Foreskin keratinocyte (primary cell): ENCODE measurements at places on chromosomes 12 and 14.

GRCh38 chr12:23704992-23705943 lies 244.2 kb downstream of the SOX5 start:
- DNase-seq, result no peak

DNA sequence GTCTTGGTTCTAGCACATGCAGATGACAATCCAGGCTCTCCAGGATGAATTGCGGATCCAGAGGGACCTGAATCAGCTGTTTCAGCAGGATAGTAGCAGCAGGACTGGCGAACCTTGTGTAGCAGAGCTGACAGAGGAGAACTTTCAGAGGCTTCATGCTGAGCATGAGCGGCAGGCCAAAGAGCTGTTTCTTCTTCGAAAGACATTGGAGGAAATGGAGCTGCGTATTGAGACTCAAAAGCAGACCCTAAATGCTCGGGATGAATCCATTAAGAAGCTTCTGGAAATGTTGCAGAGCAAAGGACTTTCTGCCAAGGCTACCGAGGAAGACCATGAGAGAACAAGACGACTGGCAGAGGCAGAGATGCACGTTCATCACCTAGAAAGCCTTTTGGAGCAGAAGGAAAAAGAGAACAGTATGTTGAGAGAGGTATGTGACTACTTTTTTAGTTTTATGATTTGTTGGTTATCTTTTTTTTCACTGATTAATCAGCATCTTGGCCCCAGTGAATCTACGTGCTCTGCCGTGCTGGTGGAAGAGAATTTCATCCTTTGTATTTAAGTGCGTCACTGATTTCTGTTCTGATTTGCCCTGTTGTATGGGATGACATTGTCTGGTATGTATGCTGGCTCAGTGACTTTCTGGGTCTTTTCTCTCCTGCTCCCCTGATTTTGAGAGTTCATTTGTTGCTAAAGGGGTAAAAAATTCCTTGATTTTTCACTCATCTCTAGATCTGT lies 92.3 kb downstream of the ERC1 start:
- no peak for DNase-seq

GRCh38 chr14:78164226-78164853 lies 5.8 kb upstream of the NRXN3 start:
- no peak for DNase-seq

GRCh38 chr12:110819646-110820045 lies 27.1 kb upstream of the CCDC63 start:
- DNase-seq, result no peak

- no peak for DNase-seq
Observed at GRCh38 chr12:5036031-5036430, 7.6 kb upstream of the KCNA5 start.

DNA sequence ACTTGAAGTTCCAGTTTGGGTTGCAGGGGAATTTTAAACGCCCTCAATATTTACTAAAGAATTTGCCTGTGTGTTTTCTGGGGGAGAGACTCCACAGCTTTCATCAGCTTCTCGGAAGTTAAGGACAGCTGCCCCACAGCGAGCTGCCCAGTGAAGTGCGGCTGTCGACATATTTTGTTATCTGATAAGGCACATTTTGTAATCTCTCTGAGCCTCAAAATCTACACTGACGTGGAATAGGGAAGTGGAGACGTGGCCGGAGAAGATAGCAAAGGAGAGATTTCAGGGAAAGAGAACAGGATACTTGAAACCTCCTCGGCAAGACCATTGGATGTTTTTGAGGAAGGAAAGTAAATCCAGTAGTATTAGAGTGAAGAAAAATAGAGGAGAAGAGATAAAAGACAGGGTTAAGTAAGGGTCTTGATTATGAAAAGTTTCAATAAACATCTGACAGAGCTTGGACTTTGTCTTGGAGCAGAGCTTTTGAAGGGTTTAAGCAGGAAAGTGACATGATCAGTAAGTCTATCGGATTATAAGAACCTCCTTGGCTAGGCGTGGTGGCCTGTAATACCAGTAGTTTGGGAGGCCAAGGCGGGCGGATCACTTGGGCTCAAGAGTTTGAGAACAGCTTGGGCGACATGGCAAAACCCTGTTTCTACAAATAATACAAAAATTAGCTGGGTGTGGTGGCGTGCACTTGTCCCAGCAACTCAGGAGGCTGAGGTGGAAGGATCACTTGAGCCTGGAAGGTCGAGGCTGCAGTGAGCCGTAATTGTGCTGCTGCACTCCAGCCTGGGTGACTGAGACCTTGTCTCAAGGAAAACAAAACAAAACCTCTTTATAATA lies 1.1 kb downstream of the POLR3B start:
- no peak for DNase-seq

DNA sequence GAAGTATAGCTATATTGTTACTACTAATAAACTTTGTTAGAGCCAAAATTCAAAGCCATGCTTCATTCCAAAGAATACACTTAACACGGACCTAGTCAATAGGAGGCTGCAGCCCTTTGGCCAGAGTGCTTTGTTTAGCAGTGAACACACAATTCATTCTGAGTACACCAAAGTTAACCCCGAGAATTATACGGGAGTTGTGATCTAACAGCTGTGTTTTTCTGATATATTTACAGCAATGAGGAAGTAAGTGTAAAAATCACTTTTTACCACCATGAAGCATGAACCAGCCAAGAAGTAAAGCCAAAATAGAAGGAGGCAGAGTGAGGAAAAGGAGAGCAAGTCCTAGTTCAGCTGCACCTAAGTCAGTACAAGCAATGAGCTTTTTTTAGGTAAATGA lies 156.8 kb upstream of the PDE3A start:
- no peak for DNase-seq

DNA sequence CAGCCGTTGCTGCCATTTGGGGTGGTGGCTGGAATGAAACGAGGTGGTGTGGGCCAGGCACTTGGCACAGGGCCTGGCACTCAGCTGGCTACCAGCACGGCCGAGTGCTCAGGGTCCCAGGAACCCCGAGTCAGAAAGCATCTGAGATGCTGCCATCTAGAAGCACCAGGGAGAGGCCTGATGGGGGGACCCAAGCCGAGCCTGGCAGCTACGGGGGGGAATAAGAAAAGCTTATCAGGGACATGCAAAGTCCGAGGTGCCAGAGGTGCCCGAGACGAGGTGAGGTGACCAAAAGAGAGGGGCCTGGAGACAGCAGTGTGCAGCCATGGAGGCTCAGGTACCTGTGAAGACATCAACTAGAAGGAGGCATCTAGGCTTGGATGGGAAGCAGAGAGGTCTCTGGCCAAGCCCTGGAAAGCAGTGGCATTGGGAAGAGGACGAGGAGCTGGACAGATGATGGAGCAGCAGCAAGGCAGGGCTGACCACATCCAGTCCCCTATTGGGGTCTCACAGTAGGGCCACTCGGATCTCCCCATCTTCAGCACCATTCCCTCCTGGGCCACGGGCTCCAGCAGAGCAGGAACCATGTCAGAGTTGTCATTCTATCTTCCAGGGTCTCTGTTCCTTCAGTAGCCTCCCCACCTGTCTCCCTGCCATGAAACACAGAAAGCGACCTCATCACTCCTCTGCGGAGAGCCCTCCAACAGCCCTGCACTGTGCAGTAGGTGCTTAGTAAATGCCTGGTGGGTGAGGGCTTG lies 59.3 kb upstream of the DIO3 start:
- DNase-seq, result no peak

- DNase-seq, result no peak
Observed at GRCh38 chr14:95523815-95524448, 7.5 kb upstream of the SYNE3 start.

DNA sequence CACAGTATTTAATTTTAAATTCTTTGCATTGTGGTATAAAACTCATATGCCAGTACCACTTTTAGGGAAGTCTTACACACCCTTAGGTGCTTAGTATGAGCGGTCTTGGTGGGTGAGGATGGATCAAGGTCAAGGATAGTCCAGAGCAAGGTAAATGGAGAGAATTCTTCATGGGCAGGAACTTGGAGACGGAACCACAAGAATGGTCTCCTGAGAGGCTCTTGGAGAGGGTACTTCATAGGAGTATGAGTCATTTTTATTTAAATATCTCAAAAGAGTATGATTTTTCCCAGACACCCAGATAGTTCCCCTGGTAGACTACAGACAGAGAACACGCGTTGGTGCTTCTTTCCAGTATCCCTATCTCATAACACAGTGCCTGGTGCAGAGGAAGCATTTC lies 21.9 kb downstream of the HSPB8 start:
- no peak for DNase-seq

DNA sequence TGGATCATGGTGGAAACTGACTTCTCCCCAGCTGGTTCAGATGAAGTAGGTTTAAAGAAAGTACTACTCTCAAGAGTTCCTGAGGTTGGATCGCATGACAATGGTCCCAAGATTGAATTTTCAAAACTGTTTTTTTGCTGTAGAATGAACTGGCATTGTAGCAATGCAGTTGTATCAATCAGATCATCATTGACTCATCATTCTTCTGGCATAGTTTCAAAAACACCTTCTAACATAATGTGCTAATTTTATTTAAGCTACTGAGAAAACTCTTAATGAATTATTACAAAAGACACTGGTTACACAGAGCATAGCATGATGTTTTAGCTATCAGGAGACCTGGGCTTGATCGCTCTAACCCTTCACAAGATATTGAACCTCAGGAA lies 384.5 kb upstream of the DCN start:
- no peak for DNase-seq

DNA sequence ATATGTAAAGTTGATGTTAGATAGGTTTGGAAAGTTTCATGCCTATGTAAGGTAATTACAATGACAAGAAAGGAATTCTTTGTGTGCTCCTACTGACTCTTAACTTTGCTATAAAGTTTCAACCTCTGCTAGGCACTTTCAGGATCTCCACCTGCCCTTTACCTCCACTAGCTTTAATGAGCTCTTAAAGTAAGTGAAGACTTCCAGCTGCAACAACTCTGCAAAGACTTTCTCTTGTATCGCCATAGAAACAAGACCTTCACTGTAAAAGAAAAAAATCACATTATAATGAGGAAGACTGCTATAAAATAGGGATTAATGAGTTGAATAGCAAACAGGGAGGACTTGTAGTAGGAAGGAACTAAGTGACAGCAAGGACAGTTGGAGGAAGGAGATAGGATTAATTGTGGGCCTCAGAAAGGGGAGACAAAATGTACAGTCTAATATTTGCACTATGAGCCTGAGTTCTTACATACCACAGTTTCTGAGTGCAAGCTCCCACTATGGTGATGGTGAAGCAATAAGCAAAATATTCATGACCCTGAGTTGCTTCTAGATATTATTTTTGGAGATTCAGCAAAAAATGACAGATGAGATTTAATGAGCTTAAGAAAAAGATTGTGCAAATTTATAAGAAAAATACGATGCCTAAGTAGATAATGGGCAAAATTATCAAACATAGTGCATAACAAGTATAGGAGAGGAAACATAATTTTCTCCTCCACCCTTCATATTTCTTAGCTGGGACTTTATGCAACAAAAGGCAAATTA lies 66.7 kb downstream of the DHRS2 start:
- DNase-seq, result no peak

DNA sequence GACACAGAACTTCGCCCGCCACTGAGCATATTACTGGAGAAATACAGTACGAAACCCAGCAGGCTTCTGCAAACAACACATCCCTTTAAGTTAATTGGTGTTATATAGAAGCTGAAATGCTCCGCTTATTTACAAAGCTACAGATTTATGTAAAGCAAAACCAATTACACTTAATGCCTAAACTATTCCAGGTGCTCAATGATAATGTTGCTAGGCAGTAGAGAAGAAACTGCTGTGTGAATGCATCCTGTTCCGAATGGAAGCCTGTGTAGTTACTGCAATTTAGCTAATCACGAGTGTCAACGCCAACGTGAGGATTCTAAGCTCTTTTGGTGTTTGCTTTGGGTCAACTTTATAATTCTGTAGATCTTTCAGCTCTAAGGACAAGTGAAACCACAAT lies 89.8 kb downstream of the SLC15A5 start:
- DNase-seq, result no peak

- no peak for DNase-seq
Observed at GRCh38 chr14:97705976-97706375, 908.8 kb downstream of the VRK1 start.

GRCh38 chr12:13451776-13452175 lies 255.2 kb downstream of the EMP1 start:
- no peak for DNase-seq

- DNase-seq, result no peak
Observed at GRCh38 chr14:101825797-101826196, 64.3 kb downstream of the PPP2R5C start.

DNA sequence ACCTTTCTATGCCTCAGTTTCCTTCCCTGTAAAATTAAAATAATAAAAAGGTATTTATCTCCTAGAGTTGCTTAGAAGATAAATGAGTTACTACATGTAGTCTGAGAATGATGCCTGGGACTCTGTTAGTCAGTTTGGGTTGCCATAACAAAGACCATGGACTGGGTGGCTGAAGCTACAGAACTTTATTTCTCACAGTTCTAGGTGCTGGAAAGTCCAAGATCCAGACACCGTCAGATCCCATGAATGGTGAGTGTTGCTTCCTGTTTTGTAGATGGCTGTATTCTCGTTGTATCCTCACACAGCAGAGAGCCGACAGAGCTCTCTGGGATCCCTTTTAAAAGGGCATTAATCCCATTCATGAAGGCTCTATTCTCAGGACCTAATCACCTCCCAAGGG lies 64.0 kb upstream of the LTA4H start:
- no peak for DNase-seq

DNA sequence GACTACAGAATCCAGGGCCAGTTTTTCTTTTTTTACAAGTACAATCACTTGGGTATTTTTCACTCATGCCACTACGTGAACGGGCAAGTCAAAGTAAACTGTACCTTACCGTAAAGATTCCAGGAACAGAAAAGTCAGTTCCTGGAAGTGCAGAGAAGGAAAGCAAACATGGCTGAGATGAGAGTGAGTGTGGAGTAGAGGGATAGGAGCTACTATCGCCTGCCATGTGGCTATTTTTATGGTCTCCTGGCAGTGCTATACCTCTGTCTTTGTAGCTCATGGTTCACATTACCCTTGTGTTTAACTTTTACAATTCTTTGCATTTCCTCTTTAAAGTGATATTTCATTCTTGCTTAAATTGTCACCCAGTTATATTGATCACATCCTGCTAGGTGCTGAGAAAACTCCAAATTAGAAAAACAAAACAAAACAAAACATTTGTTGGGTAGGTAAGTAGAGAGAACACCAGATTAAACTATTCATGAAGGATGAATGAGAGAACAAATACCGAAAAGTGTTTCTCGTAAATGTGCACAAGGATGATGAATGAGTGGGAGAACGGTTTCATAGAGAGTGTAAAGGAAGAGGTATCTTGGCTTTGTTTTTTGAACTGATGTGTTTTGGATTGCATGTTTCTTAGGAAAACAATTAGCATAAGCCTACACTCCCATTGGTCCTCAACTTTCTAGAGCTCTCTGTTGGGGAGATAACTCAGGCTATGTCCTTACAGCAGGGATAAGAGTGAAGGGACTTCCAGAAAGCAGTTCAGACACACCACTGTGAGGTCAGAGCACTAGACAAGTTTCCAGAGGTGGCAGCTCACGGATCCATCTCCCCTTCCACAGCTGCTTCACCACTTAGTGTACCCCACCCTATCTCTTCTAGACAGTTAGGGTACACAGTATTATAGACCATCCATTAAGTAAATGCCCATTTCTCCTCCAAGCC lies 163.7 kb downstream of the IPO8 start:
- no peak for DNase-seq

- no peak for DNase-seq
Observed at GRCh38 chr14:61911574-61911973, 149.4 kb downstream of the SNAPC1 start.

- DNase-seq, result no peak
Observed at GRCh38 chr12:105476616-105477015, 146.1 kb downstream of the C12orf75 start.
